Right renal pelvis (tissue), 4 donors: ENCODE measurements at places on chromosomes 5 and 9. TPM values are rescaled to one million over a fixed set of nuclear protein-coding genes. Genes with fewer than 3 reads are reported as not detected.

TAS2R1 gene
- 0.05 TPM for polyA plus RNA-seq

FAM120AOS gene
- 67.1 TPM for polyA plus RNA-seq

HDHD3 gene
- polyA plus RNA-seq = 40.3 TPM

SEMA5A gene
- polyA plus RNA-seq = 40.8 TPM

MARCHF3 gene
- polyA plus RNA-seq = 6.1 TPM

IL9 gene
- not detected for polyA plus RNA-seq

PCDHGB5 gene
- 9.4 TPM for polyA plus RNA-seq

PCDHB15 gene
- polyA plus RNA-seq = 14.7 TPM

SPATA31D4 gene
- polyA plus RNA-seq = not detected

SPTLC1 gene
- 112 TPM for polyA plus RNA-seq
